ENCODE measurements at places on chromosomes 16 and 17. TPM values are rescaled to one million over a fixed set of nuclear protein-coding genes. Genes with fewer than 3 reads are reported as not detected.

Gene KRT25
- not detected for total RNA-seq

Gene ITGAD
- not detected for total RNA-seq

Gene ZNF19
- 6.2 TPM for total RNA-seq

Gene CPHXL2
- not detected for total RNA-seq

Gene FBXW10B
- total RNA-seq: 0.29 TPM

Gene PDXDC1
- 90.5 TPM for total RNA-seq

Gene SSTR5
- total RNA-seq: not detected

Gene ECI1
- 44.5 TPM for total RNA-seq

Gene TRAPPC1
- total RNA-seq: 26.1 TPM

Gene ADAD2
- total RNA-seq: not detected

Gene METRNL
- 140 TPM for total RNA-seq

Gene KCNH6
- total RNA-seq: not detected

Gene GNPTG
- 69.1 TPM for total RNA-seq

- DNase-seq: peak; percentile 99
These were observed 86.2 kb upstream of the CBX4 start for GRCh38 chr17:79925242-79925957.

DNA sequence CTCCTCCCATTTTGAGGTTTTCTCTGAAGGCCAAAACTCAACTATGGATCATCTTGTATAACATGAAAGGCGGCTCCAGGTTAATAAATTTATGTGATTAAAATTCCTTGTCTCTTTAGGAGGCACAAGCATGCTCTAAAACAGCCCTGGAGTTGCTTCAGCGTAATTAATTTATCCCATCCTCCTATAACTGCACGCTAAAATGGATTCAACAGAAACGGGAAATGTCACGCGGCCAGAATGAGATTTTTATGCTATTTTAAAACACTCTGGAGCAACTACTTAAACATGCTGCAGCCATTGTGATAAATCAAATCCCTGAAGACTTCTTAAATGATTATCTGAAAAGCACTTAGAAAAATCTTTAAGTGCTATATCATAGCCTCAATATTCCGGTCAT lies 106.6 kb downstream of the ADAMTS18 start:
- DNase-seq: no peak

- DNase-seq: no peak
These were observed 251.3 kb downstream of the NTN1 start for GRCh38 chr17:9272501-9273200.

- peak; percentile 59 for DNase-seq
These were observed 10.8 kb upstream of the TLCD3B start for GRCh38 chr16:30041841-30042240.

DNA sequence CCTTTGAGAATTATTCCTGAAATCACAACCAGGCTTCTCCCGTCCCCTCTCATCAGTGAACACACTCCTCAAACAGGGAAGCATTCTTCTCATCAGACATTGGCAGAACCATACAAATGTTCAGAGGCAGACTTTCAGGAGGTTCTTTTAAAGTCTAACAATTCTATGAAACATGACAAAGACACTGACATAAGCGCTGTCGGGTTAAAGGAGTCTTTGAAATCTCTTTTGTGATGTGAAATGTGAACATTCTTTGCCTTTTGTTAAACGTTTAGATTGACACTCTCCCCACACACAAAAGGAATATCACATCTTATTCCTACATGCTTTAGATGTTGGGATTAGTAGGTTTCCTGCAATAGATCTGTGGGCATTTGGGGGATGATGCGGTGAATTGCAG lies 63.9 kb downstream of the NETO2 start:
- DNase-seq: no peak

- DNase-seq: no peak
These were observed 65.2 kb downstream of the ARSG start for GRCh38 chr17:68356520-68356919.

GRCh38 chr16:28105954-28106353 lies 42.4 kb upstream of the GSG1L start:
- peak; percentile 8 for DNase-seq

DNA sequence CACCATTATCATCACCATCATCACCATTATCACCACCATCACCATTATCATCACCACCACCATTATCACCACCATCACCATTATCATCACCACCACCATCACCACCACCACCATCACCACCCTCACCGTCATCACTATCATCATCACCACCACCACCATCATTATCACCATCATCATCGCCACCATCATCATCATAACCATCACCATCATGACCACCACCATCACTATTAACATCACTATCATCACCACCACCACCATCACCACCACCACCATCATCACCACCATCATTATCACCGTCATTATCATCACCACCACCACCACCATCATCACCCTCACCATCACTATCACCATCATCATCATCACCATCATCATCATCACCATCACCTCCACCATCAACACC lies 9.1 kb downstream of the FOXL1 start:
- no peak for DNase-seq

DNA sequence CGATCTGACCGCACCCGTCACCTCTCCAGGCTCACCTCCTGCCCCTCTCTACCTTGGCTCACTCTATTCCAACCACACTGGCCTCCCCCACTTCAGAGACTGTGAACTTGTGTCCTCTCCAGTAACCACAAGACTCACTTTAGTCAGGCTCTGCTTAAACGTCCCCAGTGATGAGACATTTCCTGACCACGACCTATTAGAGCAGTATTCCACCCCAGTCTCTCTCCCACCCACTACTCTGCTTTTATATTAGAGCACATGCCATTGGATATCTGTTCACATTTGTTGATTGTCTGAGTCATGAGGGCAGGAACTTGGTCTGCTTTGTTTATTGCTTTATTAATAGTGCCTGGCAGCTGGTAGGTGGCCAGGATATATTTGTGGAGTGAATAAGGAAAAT lies 20.1 kb downstream of the COX11 start:
- DNase-seq: peak; percentile 87

DNA sequence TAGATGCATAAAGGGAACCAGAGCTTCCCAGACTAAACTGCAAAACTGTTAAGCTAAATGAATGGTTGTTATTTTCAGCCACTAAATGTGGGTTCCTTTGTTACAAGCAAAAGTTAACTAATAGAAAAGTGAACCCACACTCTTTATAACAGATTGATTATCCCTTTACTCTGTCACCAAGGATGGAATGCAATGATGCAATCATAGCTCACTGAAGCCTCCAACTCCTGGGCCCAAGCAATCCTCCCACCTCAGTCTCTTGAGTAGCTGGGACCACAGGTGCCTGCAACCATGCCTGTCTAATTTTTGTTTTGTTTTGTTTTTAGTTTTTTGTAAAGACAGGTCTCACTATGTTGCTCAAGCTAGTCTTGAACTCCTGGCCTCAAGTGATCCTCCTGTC lies 6.5 kb downstream of the KRT9 start:
- no peak for DNase-seq

- DNase-seq: no peak
These were observed 863.2 kb upstream of the GOT2 start for GRCh38 chr16:59597269-59597668.

DNA sequence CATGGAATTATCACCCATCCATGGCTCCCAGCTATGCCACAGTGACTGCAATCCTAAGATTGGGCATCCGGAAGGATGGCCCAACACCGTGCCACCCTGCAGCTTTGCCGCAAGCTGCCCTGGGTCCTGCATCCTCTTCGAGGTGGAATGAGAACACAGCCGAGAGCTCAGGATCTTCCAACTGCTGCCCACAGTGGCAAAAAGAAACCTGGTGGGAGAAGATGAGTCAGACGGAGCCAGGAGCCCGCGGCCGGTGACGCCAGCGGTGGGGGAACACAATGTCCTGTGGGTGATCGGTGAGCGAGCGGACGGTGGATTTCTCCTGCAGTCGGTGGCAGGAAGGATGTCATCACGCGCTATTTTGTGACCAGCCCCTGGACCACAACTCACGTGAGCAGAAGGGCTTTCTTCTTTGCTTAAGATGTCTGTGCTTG lies 20.1 kb downstream of the CD7 start:
- DNase-seq: peak; percentile 95

DNA sequence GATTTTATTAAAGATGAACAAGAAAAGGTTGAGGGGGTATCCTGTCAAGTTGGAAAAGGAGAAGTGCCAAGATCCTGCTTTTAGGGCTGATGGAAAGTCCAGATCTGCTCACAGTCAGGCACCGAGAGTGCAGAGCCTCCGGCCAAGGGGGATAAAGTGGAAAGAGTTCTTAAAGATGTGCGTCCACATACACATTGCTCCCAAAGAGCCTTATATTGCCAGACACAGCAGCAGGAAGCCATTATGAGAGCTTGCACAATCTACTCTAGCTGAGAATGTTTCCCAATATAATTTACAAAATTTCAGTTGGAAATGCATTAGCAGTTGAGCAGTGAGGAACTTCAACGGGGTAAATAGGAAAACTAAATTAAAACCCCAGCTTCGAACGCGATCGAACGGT lies 95.6 kb downstream of the SALL1 start:
- DNase-seq: no peak

- DNase-seq: no peak
These were observed 22.4 kb downstream of the PAFAH1B1 start for GRCh38 chr17:2615882-2616281.

GRCh38 chr16:65833171-65833871 lies 533.2 kb upstream of the CDH5 start:
- peak; percentile 69 for DNase-seq

GRCh38 chr17:80832266-80832676 lies 159.4 kb upstream of the CHMP6 start:
- peak; percentile 97 for DNase-seq

GRCh38 chr17:32917081-32917480 lies 10.9 kb upstream of the TMEM98 start:
- DNase-seq: no peak

DNA sequence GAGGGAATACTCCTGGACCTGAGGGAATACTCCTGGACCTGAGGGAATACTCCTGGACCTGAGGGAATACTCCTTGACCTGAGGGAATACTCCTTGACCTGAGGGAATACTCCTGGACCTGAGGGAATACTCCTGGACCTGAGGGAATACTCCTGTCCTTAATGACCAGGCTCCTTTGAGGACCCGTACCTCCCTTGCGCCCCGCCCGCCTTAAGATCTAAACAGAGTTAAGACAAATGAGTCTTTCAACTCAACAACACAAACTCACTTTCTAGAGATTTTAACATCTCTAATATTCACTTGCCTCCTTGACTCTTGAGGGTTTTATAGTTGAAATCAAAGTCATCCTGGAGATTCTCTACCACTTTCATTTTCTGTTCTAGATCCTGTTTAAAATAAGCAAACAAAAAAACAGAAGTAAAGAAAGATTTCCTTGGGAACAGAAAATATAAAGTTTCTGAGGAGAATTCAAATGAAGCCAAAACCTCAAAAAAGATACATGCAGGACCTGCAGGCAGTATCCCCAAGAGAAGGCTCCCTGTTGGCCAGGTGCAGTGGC lies 49.7 kb downstream of the STAT3 start:
- DNase-seq: no peak

- peak; percentile 87 for DNase-seq
These were observed 15.4 kb downstream of the CLUH start for GRCh38 chr17:2695961-2696760.

GRCh38 chr16:50289950-50290764 lies 23.8 kb downstream of the ADCY7 start:
- peak; percentile 56 for DNase-seq

DNA sequence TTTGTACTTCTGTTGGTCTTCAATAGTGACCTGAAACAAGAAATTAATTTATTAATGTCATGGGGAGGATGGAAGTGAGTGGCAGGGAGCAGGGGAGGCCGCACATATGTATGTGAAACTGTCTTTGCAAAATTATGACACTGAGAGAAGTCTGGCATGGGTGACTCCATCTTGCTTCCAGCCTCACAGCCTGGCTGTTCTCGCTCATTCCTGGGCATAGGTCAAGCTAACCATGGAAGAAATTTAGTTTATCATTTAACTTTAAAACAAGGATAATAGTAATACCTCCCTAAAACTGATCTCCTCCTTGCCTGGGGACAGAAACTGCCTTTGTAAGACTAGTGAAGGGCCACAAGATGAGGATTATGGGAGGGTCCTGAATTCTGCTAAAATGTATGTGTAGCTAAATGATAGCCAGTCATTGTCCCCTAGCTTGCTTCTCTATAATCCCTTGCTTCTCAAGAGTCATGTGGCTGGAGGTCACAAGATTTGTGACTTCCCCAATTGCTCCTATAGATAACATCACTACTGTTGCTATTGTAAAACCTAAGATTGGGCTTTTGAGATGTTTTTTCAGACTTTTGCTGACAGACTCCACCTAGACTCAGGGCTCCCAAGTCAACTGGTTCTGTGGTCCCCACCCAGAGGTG lies 126.0 kb downstream of the HS3ST3A1 start:
- no peak for DNase-seq

DNA sequence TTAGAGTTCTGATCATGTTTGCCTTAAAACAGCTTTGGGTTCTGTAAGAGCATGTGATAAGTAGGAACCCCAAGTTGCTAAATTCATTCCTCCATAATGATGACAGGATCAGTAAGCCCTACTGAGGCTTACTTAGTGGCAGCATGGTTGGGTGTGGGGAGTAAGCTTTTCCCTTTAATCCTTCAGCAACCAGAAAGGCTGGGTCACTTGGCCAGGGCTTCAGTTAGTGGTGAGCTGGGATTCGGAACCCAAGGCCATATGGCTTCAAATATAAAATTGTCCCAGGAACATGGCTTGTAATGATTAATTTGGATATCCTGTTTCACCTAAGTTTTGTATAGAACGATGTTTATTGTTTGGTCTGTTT lies 850 bp downstream of the GINS3 start:
- peak; percentile 88 for DNase-seq

GRCh38 chr16:66451548-66451947 lies 24.5 kb downstream of the BEAN1 start:
- no peak for DNase-seq

- peak; percentile 77 for DNase-seq
These were observed 5.1 kb downstream of the FAAP100 start for GRCh38 chr17:81546906-81547613.

DNA sequence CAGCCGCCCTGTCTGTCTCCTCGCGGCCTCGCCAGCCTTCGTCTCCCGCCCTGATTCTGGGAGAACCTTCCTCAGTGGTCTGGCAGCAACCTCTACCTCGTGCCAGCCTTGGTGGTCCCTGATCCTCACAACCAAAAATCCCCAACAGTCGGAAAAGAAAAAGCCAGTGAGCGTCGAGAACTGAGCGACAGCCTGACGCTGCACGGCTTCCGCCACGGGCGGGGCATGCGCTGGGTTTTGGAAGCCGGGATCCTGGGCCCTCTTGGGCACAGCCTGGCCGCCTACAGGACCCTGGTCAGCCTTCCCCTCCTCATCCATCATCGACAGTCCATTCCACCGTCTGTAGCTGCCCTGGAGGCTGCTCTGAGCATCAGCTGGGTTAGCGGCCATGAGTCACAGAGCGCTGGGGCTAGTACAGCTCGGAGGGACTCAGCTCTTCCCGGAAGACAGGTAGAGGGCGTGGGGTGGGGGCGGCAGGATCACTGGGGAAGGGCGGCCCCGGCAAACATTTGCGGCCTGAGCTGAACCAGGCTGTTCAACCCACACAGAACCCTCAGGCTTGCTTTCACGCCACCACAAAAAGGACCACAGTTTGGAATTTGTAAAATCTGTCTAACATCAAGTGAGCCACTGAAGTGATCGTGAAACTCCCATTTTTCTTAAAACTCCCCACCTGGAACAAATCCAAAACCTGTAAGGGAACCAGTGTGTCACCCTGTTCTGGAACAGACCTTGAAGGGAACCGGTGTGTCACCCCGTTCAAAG lies 55.4 kb upstream of the DOC2B start:
- DNase-seq: peak; percentile 63
